ENCODE measurements at places on chromosomes 7 and 10. TPM values are rescaled to one million over a fixed set of nuclear protein-coding genes. Genes with fewer than 3 reads are reported as not detected.

The BTBD16 gene
- total RNA-seq: not detected

The UCMA gene
- total RNA-seq: not detected

DNA sequence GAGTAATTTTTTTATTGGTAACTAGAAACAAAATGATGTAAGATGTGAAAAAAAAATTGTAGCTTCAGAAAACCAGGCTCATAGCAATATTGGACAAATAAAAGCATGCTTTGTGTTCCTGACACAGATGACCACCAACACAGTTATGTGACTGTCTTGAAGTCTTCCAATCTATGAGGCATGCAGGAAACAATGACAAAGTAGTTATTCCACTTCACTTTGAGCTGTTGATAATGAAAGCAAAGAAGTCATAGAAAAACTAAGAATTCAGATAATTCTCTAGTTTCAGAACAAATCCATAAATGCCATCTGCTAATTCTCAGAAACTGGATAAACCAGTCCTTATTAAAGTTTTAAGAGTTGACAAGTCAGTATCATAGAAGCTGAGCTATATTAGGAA lies 378.4 kb upstream of the SEMA3D start:
- no peak overlapping the region for H3K27ac ChIP-seq
- no peak overlapping the region for H3K4me3 ChIP-seq
- no peaks in the 10 kb centered on the region for H3K36me3 ChIP-seq

DNA sequence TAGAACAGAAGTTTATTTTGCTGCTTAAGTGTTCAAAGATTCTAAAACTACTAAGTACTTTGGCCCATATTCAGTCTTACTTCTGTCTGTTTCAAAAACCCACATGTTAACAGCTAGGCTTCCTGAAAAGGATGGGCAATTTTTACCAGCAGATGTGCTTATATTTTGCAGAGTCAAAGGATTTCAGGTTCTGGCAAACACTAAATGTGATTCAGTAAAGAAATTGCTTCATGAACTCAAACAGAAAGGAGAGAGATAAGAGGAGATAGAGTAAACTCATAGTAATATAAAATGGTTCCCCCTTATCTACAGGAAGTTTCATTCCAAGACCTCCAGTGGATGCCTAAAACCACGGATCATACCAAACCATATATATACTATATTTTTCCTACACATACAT lies 248.5 kb downstream of the AGMO start:
- H3K4me1 ChIP-seq: no peaks in the 10 kb centered on the region
- no peak overlapping the region for H3K27ac ChIP-seq
- H3K27me3 ChIP-seq: no peaks in the 10 kb centered on the region
- no peak for DNase-seq
- H3K4me3 ChIP-seq: no peak overlapping the region
- no peaks in the 10 kb centered on the region for H3K36me3 ChIP-seq

- no peaks in the 10 kb centered on the region for H3K4me1 ChIP-seq
- H3K27me3 ChIP-seq: no peaks in the 10 kb centered on the region
- no peak for DNase-seq
- H3K27ac ChIP-seq: no peak overlapping the region
- H3K36me3 ChIP-seq: no peaks in the 10 kb centered on the region
- no peak overlapping the region for H3K4me3 ChIP-seq
These were observed 55.3 kb downstream of the SLC25A13 start for GRCh38 chr7:96266580-96266979.

DNA sequence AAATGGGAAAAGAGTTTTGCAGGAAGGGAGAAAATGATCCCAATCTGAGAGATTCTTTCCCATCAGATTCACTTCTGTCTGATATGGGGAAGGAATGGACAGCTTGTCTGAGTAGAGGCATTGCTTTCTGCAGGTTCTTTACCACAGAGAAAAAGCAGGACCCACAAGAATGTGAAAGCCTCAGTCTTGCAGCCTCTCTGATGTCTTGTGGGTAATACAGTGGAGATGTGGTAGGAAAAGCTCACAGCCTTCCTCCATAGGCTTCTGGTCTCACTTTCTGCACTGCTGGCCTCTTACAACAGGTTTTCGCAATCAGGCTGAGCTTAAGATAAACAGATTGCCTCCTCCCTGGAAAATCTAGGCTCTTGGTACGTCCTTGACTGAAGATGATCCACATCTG lies 551 bp downstream of the IFIT1 start:
- no peak overlapping the region for H3K27ac ChIP-seq
- H3K36me3 ChIP-seq: no peaks in the 10 kb centered on the region
- H3K4me1 ChIP-seq: peaks cover 5% of the 10 kb centered on the region
- H3K27me3 ChIP-seq: no peaks in the 10 kb centered on the region
- DNase-seq: peak; percentile 31
- H3K4me3 ChIP-seq: peak overlapping the region; percentile 66

GRCh38 chr7:82443547-82444219 lies at the start of gene CACNA2D1:
CACNA2D1 (minus strand) TSS chr7:82443777.
- DNase-seq: peak; percentile 83
- no peaks in the 10 kb centered on the region for H3K4me1 ChIP-seq
- peak within 1 kb of the TSS; percentile 73 for H3K4me3 ChIP-seq
- H3K27ac ChIP-seq: peak within 1 kb of the TSS; percentile 97
- H3K36me3 ChIP-seq: no peaks in the 10 kb centered on the region

DNA sequence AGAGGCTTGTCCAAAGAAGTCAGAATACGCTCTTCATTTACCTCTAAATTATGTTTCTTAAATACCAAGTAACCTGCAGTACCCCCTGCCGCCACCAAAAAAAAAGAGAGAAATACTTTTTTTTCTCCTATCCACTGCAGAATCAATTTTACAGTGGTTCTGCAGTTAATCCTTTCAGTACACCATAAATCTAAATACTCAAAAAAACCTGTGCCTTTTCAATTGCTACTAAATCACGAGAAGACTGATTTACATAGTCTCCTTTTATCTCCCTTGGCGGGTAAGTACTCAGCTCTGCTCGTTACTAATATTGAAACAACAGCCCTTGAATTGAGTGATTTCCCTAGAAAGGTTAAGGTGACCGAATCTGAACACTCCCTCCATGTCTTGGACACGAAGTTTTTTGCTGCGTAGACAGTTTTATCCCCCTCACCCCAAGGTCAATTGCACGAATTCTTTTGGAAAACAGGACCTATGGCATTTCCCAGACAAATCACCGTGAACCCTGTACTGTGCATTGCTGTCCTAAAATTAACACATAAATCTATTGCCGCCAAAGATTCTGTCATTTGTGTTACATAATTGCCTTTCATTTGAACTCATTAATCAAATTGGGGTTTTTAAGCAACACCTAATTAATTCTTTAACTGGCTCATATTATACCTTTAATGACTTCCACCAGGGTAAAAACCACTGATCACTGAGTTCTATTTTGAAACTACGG lies 512 bp upstream of the VIM start:
- peak overlapping the region; percentile 64 for H3K4me3 ChIP-seq

DNA sequence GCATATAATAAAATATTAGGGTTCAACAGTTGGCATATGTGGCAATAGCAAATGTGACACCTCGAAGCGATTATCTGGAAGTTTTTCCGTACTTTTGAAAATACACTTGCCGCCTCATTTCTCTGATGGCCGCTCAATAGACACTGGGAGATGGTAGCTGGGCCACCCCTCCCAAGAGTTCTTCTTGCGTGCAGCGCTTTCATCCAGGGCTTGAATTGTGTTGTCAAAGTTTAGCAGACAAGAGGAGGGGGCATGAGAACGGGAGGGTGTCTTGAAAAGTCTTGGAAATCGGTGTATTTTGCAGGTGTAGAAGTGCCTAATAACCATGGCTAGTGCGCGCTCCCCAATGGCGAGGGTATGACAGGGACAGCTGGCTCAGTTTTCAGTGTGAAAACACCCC lies 8.5 kb downstream of the PTF1A start:
- H3K4me3 ChIP-seq: no peak overlapping the region
- no peaks in the 10 kb centered on the region for H3K4me1 ChIP-seq
- H3K27me3 ChIP-seq: no peaks in the 10 kb centered on the region
- H3K27ac ChIP-seq: no peak overlapping the region
- no peaks in the 10 kb centered on the region for H3K36me3 ChIP-seq

DNA sequence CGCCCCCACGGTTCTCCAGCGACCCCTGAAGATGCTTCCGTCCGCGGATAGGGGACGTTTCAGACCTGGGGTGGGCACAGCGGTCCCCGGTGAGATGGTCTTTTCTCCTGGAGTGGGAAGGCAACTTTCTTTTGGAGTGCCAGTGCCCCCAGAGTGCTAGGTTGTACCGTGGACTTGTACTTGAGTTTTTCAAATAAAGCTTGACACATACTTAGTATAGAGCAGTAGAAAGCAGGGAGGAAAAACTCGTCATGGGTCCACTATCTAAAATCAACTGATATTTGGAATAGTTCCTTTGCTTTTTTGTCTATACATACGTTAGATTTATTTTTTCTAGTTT lies 28.4 kb downstream of the RBM20 start:
- peak; percentile 23 for DNase-seq
- no peaks in the 10 kb centered on the region for H3K36me3 ChIP-seq
- H3K4me3 ChIP-seq: peak overlapping the region; percentile 46
- H3K27me3 ChIP-seq: no peaks in the 10 kb centered on the region

Measured in ovary (tissue), 10 donors.